ENCODE measurements at places on chromosomes 6 and 20.
A peak's percentile ranks its signal among the peaks of the same experiment; 100 is the strongest.

DNA sequence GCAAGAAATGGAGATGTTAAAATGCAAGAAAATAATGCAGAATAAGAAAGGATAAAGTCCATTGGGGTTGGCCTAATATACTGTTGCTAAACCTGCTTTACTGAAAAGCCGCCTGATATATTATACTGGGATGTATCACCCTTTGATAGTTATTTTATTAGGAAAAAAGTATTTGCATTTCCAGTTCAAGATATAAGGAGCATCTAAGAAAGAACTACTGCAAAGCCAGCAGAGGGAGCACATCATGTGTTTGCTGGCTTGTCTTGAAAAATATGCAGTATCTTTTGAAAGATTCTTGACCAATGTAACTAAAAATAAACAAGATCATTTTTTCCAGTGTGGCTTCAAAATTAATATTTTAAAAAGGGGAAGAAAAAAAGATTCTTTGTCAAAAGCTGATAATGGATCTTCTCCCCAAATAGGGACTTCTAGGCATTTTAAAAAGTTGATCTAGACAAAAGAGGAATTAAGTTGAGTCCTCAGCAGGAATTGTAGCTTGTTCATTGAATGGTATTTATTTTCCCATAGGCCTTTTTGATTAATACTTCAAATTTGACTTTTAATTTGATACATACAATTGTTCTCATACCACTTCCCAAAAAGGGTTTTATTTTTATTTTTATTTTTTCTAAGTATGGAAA lies 214.9 kb downstream of the ZFAND3 start:
- DNase-seq, result no peak

GRCh38 chr6:146912730-146913685 lies 291.2 kb upstream of the STXBP5 start:
- DNase-seq, result no peak

- no peak for DNase-seq
These were observed 98.5 kb downstream of the QKI start for GRCh38 chr6:163513003-163513402.

GRCh38 chr20:57943950-57944349 lies 234.1 kb upstream of the PMEPA1 start:
- DNase-seq, result no peak

- peak; percentile 8 for DNase-seq
These were observed 47.0 kb downstream of the FBXL4 start for GRCh38 chr6:98900706-98901105.

DNA sequence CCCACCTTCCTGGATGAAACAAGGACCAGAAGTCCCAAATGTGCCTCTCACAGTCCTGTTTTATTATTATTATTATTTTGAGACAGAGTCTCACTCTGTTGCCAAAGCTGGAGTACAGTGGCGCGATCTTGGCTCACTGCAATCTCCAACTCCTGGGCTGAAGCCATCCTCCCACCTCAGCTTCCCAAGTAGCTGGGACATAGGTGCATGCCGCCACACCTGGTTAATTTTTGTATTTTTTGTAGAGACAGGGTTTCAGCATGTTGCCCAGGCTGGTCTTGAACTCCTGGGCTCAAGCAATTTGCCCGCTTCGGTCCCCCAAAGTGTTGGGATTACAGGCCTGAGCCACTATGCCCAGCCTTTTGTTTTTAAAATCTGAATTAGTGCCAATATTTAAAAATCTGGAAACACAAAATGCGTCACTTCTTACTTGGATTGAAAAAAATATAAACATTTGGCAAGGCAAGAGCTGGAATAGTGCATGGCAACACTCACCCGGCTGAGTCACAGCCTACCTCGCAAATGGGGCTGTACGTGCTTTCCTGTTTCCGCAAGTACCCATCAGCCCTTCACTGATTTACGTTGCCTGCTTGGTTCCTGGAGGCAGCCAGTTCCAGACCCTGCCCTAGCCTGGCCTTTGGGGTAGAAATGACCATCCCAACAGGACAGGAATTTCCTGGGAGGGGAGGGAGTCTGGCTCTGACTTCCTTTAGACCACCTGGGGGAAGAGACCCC lies 6.3 kb downstream of the SDCBP2 start:
- DNase-seq, result no peak

- DNase-seq, result no peak
These were observed 65.5 kb downstream of the NRN1 start for GRCh38 chr6:5941188-5941587.

GRCh38 chr6:161921602-161922395 lies 647.9 kb upstream of the AGPAT4 start:
- no peak for DNase-seq

GRCh38 chr20:17956099-17956685 lies 12.4 kb downstream of the SNX5 start:
- DNase-seq, result no peak

DNA sequence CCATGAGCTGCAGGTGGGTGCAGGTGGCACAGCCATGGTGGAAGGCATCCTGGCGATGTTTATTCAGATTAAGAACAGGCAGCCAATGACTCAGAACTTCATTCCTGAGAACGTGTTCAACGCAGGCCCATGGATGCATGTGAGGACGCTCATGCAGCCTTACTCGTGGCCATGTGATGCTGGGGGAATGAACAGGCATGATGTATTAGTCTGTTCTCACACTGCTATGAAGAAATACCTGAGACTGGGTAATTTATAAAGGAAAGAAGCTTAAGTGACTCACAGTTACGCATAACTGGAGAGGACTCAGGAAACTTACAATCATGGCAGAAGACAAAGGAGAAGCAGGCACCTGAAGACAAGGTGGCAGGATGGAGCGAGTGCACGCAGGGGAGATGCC lies 146.6 kb downstream of the RNASET2 start:
- no peak for DNase-seq

GRCh38 chr6:14046476-14047068 lies 71.0 kb upstream of the CD83 start:
- DNase-seq, result no peak

- no peak for DNase-seq
These were observed 292.6 kb downstream of the UBE3D start for GRCh38 chr6:82772851-82773717.

DNA sequence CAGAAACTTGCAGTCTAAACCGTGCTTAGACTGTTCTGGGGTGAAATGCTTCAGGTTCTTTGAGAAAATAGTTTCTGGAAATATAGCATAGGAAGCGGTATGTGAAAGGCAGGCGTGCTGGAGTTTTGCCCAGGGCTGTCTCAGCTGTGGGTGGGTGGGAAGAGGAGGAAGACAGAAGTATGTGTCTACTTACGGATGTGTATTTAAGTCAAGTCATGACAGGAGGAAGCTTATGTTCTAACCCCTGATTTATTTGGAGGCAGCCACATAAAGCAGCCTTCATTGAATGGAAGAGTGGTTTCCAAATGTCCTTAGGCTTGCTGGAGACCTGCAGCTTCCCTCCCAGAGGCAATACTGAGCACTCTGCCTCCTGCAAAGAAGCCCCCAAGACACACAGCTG lies 345.8 kb upstream of the PRND start:
- DNase-seq, result peak; percentile 16

DNA sequence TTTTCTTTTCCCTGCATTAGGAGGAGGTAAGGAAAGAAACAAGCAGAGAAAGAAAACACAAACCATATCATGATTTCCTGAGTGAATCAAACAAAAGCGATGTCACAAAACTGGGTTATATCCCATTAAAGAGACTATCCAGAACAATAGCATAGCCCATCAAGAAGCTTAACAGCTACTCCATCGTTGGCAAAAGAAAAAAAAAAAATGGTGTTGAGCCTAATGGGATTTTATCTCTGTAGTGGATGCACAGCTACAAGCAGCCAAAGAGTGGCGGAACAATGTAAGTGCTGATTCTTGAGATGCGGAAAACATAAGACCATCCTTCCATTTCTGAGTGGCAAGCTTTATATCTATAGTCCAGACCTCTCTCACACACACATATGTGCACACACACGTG lies 106.2 kb upstream of the NRSN1 start:
- DNase-seq, result no peak

GRCh38 chr6:160714731-160715316 lies 12.8 kb downstream of the PLG start:
- no peak for DNase-seq

DNA sequence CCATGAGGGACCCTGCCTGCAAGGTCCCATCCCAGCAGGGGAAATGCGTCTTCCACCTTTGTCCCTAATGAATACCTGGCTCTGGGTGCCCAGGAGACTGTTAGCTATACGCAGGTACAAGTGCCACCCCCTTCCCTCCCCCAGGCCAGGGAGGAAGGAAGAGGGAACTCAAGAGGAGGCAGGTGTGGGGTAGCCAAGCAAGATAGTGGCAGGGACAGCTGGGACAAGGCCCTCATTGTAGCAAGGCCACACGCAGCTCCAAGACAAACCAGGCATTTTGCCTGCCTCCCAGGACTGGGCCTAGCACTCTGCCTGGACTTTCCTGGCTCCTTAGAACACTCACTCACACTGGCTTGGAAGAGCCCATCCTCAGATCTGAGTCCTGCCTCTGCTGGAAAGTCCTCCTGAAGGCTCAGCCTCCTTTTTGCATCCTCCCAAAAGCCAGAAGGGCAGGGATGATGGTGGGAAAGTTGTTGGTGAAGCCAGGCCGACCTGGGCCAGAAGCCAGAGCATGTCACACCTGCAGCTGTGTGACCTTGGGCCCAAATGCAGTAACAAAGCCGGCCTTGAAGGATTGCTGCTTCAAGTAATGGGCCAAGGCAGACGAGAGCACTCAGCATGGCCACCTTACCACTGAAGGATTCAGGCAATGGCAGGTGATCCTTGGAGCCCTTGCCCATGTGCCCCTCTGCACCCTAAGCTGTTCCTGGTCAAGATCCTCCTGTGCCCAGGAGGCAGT lies 27.7 kb downstream of the SNPH start:
- no peak for DNase-seq

- DNase-seq, result no peak
These were observed 25.9 kb downstream of the ECHDC1 start for GRCh38 chr6:127317388-127318128.

GRCh38 chr6:79947191-79948186 lies at the start of gene ELOVL4:
Gene ELOVL4, minus strand, starts transcription at chr6:79947553. Its CDS starts 274 bp downstream, at chr6:79947279.
- no peak for DNase-seq

DNA sequence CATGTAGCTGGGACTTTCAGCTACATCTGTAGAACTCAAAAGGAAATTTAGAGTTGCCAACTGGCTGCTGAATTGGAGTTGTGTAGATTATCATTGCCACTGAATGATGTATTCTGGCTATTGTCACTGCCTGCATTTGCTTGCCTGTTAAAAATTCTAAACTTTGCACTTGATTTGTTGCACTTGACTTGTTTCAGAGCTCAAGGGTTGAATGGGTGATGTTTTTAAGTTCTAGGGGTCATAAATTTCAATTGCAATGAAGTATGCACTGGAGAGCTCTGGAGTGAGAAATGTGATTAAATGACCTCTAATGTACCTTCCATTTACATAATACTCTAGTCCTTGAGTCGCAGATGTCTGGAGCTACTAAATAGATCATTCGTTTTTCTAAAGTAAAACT lies 102.4 kb downstream of the TNFRSF21 start:
- DNase-seq, result no peak

GRCh38 chr20:458776-459175 lies 3.6 kb downstream of the TBC1D20 start:
- no peak for DNase-seq

DNA sequence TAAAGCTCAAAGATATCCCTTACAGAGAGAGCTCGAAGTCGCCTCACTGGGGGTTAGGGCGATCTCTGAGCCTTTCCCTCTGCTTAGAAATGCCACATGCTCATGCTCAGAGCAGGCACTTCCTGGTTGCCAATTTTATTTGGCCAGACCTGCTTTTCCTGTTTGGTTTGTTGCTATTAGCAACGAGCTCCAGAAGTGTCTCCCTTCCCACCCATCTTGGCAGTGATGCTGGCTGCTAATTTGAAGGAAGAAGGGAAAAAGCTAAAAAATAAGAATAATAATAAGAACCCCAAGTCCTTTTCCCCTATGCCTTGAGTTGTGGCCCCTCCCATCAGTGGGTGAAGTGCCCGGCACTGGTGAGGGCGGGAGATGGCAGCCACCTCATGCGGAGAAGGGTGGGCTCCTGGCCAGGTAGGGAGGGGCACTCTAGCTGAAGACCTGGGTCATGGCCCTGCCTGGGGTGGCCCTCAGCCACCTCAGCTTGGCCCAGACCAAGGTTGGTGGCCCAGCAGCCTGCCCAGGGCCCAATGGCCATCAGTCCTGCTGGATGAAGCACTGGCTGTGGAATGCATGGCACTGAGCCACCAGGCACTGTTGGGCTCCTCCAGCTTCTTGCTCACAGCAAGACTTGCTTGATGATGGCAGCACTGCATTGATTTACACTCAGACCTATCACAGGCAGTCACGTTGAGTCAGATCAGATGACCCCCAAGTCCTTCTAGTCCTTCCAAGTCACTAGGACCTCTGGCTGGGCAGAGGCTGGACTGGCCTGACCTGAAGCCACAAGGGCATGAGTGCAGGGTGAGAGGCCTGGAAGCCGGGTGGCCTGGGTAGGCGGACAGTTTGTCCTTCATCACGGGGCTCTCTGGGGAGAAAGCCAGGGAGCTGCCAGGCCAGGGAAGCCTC lies 79.0 kb downstream of the SYNJ2 start:
- peak; percentile 50 for DNase-seq

DNA sequence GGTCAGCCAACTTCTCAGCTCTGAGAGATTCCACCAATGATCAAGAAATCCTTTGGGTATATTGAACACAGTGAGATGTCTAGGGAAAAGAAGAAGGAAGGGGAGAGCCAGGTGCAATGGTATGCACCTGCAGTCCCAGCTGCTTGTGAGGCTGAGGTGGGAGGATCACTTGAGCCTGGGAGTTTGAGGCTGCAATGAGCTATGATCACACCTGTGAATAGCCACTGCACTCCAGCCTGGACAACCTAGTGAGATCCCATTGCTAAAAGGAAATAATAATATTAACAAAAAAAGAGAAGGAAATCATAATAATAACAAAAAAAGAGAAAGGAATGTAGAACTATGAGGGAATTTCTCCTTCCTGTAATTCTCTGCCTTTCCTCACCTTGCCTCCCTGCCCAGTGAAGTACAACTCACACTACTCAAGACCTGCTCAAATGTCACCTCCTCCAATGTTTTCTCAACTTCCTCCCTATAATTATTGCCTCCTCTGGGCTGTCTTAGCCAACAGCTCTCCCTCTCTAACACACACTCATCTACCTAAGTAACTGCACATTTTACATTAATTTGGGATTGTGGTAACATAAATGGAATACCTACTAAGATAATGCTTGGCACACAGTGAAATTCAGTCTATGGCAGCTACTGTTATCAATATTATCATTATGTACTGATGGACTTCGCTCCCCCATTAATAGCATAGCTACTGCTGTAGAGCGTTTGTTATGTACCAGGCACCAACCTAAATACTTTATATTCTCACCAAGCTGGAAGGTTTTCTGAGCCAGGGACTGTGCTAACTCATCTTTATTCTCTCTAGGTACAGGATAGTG lies 103.6 kb downstream of the KIF13A start:
- no peak for DNase-seq

DNA sequence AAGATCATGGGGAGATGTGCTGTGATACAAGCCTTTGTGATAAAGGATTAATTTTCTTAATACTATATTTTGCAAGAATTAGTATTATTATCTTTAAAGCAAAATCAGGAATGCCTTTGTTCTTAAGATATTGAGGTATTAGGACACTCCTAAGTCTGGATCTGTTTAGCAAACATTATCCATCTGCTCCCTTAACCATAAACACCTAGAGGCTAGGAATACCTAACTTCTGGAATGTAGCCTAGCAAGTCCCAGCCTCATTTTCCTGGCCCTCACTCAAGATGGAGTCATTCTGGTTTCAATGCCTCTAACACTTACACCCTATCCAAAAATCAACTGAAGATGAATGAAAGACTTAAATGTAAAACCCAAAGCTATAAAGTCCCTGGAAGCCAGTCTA lies 106.3 kb upstream of the GJE1 start:
- no peak for DNase-seq

GRCh38 chr6:54419885-54420284 lies 111.6 kb downstream of the TINAG start:
- DNase-seq, result no peak
